ENCODE measurements at places on chromosomes 3 and 15.

- no peak for DNase-seq
These were observed 57.9 kb downstream of the B3GNT5 start for GRCh38 chr3:183310936-183311335.

GRCh38 chr3:42545284-42545900 is 36.4 kb downstream of the SEC22C start:
- DNase-seq = no peak

GRCh38 chr3:114319453-114319852 is 25.6 kb downstream of the TIGIT start:
- DNase-seq = no peak

GRCh38 chr15:58457466-58457965 is 25.7 kb downstream of the LIPC start:
- no peak for DNase-seq

- DNase-seq = no peak
These were observed 3.4 kb downstream of the IFT57 start for GRCh38 chr3:108218811-108219210.

GRCh38 chr15:92645051-92645631 is 10.4 kb downstream of the FAM174B start:
- DNase-seq = no peak

DNA sequence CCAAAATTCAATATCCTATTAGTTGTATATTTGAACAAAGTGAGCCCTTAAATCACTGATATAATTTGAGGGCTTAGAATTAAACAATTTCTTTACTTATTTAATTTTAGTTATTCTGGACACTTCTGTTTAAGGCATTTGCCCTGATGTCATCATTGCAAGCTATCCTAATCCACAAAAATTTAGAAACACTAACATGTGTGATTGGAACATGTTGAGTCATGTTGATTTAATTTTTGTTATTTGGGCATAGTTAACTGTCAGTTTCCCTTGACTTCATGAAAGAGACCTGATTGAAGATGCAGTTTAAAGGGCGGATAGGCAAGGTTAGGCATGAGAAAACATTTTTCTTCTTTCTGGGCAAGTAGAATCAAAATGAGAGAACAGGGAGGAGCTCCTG is 682.6 kb downstream of the ROBO1 start:
- DNase-seq = no peak

DNA sequence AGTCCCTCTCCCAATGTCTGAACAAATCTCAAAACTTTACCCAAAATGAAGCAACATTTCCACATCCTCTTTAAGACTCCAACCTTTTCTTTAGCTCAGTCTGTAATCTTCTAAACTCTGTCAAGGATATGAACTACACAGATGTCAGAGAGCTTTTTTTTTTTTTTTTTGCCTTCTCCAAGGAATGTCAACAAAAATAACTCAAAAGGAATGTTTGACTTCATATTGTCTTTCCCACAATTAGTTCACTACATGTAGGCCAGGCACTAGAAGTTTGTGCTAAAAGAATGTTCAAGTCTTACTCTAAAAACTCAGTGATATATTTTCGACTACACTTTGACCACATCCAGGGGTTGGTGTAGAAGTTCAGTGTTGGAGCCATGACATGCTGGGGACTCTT is 37.1 kb downstream of the ADAMTS9 start:
- DNase-seq = no peak

- no peak for DNase-seq
These were observed 734.5 kb upstream of the CADM2 start for GRCh38 chr3:84224262-84224661.

- DNase-seq = no peak
These were observed 1.1 kb downstream of the TM4SF18 start for GRCh38 chr3:149332227-149332765.

DNA sequence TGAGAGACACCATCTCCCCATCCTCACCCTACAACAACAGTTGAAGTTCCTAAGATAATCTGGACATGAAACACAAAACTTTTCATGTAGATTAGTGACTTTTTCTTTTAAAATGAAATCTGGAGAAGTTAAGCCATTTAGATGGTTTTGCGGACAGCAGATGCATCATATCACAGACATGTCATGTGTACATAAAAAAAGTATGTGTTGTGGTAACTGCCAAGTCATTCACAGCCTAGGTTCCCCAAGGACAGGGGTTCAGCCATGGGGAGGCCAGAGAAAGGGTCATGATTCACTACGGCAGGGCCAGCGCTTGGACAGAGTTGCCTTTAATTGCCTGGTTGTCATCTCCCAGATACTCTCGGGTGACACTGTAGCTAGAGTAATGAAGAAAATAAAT is 163.2 kb downstream of the PDZRN3 start:
- no peak for DNase-seq

DNA sequence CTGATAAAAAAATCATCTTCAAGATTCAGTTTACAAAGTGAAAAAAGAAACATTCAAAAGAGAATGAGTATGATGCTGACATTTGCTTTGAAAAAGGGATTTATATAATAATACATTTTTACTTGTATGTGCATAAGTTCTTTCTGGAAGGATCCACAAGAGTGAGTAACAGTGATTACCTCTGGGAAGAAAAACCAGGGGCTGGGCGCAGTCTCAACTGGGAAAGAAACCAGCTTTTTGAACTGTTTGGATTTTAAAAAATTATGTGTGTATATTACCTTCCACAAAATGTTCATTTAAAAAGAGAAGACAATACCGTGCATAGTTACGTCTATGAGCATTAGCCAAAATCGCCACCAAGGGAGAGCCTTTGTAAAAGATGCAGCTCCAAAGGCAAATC is 1.3 kb downstream of the CLEC3B start:
- DNase-seq = no peak

DNA sequence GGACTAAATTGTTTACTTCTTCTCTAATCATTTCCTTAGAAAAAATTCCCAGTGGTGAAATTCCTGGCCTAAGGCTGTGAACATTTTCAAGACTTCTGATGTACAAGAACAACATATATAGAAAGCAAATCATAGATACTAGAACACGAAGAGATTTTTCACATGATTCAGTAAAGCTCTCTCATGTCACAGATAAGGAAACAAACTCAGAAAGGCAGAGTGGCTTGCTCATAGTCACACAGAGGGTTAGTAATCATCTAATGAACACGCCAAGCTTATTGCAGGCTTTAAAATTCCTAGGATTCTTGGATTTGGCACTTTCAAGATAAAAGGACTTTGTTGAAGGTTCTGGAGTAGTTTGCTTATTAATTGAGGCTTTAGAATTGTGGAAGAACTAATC is 26.2 kb downstream of the CRTAP start:
- no peak for DNase-seq

- no peak for DNase-seq
These were observed 28.3 kb downstream of the PLXND1 start for GRCh38 chr3:129577925-129578786.

GRCh38 chr3:190534986-190535385 is 21.1 kb downstream of the IL1RAP start:
- DNase-seq = no peak

GRCh38 chr3:76815561-76815960 is 224.3 kb upstream of the ROBO2 start:
- DNase-seq = no peak

- DNase-seq = peak; percentile 59
These were observed at the start of the genes DTX3L and PARP9 for GRCh38 chr3:122564155-122564912. DTX3L (plus strand) TSS chr3:122564338; CDS start chr3:122564427, 89 bp downstream. PARP9 (minus strand) TSS chr3:122564300; CDS start chr3:122559620, 4,680 bp downstream.

- no peak for DNase-seq
These were observed 533 bp upstream of the SMAD3 start for GRCh38 chr15:67064607-67065530.

DNA sequence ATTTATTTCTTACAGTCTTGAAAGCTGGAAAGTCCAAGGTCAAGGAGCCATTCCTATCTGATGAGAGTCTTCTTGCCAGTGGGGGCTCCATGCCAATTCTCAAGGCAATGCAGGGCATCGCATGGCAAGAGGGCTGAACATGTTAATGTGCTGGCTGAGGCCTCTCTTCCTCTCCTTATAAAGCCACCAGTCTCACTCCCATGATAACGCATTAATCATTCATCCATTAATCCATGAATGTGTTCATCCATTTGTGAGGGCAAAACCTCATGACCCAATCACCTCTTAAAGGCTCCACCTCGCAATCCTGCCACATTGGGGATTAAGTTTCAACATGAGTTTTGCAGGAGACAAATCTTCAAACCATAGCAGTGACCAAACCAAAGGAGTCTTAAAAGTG is 118.3 kb downstream of the PROS1 start:
- no peak for DNase-seq

DNA sequence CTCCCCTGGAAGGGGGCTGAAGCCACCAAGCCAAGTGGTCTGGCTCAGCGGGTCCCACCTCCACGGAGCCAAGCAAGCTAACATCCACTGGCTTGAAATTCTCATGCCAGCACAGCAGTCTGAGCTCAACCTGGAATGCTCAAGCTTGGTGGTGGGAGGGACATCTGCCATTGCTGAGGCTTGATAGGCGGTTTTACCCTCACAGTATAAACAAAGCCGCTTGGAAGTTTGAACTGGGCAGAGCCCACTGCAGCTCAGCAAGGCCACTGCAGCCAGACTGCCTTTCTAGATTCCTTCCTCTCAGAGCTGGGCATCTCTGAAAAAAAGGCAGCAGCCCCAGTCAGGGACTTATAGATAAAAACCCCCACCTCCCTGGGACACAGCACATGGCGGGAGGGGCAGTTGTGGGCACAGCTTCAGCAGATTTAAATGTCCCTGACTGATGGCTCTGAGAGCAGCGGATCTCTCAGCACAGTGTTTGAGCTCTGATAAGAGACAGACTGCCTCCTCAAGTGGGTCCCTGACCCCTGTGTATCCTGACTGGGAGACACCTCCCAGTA is 23.2 kb upstream of the IGSF10 start:
- DNase-seq = no peak

GRCh38 chr15:89732451-89733172 is 18.4 kb downstream of the MESP1 start:
- no peak for DNase-seq

GRCh38 chr3:60101621-60102020 is 1051.8 kb upstream of the CFAP20DC start:
- DNase-seq = no peak

- DNase-seq = no peak
These were observed 379.0 kb upstream of the IL12A start for GRCh38 chr3:159609625-159610024.

DNA sequence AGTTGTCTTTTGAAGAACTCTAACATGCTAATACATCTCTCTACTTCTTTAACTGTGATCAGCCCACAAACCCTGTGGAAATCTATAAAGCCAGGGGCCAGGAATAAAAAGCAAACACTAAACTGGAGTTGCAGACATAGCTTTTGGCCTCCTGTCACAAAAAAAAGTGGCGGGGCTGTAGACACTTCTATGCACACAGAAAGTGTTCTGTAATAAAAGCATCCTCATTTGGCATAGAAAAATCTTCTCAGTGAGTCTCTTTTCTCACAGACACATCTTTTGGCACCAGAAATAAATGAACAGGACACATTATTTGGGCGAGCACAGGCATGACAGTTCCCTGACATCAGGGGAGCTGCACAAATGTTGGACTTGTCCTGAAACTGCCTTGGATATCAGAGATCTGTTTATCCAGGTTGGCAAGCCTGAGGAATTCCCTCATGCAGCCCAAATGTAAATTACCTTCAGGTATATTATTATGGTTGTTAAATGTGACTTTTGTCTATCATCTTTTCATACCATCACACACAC is 355.4 kb downstream of the FGF12 start:
- DNase-seq = no peak

DNA sequence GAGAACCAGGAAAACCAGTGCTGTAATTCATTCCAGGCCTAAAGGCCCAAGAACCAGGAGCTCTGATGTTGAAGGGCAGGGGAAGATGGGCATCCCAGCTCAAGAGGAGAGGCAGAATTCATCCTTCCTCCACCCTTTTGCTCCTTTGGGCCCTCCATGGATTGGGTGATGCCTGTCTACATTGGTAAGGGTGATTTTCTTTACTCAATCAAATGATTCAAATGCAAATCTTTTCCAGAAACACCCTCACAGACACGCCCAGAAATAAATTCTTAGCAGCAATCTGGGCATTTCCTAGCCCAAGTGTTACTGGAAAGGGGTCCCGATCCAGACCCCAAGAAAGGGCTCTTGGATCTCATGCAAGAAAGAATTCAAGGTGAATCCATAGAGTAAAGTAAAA is 17.6 kb upstream of the APOD start:
- no peak for DNase-seq

- DNase-seq = no peak
These were observed 88.5 kb upstream of the LIMD1 start for GRCh38 chr3:45506084-45506483.

GRCh38 chr3:115977866-115978265 is 354.6 kb downstream of the GAP43 start:
- no peak for DNase-seq

- DNase-seq = no peak
These were observed 148.2 kb downstream of the NAALADL2 start for GRCh38 chr3:175007306-175007705.

DNA sequence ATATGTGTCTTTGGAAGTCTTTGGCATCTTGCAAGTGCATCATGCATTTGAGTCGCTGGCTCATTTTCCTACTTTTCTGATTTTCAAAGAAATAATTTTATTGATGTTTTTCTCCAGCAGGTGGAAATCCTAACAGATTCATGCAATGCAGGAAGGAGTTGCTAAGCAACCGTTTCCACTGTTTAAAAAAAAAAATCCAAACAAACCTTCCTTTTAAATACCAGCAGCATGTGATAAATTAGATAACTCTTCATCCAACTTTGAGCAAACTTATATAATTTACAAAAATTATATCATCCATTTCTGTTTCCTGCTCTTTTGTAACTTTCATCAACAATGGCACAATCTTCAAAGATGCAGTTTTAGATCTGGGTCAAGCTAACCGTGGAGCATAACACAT is 364.1 kb downstream of the MFSD1 start:
- no peak for DNase-seq

DNA sequence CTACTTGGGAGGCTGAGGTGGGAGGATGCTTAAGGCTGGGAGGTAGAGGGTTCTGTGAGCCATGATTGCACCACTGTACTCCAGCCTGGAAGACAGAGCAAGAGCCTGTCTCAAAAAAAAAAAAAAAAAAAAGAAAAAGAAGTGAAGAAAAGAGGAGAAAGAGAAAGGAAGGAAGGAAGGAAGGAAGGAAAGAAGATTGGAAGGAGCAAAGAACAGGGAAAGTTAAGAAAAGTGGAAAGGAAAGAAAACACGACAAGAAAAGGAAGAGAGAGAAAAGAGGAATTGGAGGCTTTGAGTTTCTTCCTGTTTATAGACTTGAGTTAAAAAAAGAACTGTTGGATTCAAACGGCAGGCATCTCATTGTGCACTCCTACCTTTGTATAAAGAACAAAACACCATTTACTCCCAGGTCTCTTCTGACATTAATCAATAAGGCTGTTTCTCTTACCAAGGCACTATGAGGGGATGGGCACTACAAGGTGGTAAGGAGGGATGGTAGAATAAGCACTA is 73.5 kb downstream of the EDEM1 start:
- DNase-seq = no peak

DNA sequence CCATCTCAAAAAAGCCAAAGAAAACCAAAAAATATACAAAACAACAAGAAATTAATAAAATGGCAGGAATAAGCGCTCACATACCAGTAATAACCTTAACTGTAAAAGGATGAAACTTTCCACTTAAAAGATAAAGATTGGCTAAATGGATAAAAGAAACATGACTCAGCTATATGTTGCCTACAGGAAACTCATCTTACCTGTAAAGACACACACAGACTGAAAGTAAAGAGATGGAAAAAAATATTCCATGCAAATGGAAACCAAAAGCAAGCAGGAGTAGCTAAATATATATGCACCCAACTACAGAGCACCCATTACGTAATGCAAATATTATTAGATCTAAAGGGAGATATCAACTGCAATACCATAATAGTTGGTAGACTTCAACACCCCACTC is 49.7 kb downstream of the ADAM10 start:
- no peak for DNase-seq
